Stimulated activated CD4-positive, alpha-beta T cell treated with anti-CD3 and anti-CD28 coated beads, TNF-alpha, amount 100 ng/mL, for 24 hours (primary cell): ENCODE measurements at places on chromosomes 7 and 10.

DNA sequence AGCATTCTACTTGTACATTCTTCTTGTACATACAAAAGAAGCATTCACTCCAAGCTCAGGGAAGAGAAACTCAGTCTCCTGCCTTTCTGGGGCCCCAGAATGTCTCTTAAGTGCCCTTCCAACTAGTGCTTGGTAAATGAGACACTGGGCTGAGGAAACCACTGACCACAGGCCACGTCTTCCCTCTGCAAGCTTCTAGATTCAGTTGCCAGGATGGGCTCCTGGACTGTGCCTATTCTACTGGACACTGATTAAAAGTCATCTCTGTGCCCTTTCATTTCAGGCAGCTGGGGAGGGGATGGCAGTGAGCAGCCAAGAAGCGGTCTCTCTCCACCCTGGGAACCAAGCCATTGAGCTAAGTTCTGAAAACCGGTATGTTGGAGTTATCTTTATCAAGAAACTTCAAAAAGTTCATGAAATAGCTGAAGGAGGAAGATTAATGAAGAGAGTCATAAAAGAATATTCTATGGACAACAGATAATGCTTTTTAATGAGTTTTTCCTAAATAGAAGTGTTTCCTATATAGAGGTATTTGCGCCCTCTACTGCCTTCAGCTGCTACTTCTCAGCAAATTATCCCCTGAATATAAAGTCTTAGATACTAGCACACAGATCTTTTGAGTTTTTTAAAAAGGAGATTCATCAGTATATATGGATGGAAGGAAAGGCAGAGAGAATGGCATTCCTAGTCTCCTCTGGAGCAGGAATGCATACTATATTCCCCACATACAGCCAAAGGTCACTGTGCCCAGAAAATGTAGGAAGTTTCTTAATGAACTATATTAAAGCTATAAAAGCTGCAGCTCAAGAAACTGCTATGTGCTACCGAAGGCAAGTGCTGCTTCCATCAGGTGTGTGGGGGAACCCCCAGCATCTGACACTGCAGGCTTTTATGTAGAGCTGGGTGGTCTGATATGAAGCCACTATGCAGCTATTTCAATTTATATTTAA, 8.4 kb upstream of the IFIT1B start:
- no peak for DNase-seq

- DNase-seq, result no peak
Measured at GRCh38 chr7:32586291-32587221, 91.3 kb downstream of the AVL9 start.

DNA sequence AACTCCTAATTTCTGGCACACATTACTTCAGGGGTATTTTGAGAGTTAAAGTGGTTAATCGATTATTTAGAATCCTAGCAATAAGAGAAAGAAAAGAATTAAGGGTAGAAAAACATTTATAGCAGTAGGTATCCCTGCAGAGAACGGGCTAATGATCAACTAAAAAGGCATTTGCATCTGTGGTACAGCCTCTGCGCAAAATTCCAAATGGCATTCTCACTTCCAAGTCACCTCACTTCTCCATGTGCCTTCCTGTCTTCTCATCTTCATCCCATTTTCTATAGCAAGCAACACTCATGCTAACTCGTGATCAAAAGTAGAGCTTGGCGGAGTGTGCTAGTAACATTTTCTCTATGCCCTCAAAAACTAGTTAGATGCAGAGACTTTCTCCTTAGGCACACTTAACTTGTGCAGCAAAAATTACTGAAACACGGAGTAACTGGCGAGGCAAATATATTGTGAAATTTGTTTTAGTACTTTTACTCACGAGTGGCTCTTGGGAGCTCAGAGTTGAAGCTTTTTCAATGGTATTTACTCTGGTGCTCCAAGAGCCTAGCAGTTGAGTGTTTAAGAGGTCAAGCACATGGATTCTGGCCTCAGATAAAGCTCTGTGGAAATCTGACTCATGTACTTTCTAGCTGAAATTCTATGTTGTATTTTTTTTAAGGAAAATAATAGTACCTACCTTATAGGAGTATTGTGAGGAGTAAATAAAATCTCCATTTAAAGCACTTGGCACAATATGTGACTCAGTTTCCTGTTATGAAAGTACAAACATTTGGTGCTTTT, 65.1 kb downstream of the MET start:
- no peak for DNase-seq

DNA sequence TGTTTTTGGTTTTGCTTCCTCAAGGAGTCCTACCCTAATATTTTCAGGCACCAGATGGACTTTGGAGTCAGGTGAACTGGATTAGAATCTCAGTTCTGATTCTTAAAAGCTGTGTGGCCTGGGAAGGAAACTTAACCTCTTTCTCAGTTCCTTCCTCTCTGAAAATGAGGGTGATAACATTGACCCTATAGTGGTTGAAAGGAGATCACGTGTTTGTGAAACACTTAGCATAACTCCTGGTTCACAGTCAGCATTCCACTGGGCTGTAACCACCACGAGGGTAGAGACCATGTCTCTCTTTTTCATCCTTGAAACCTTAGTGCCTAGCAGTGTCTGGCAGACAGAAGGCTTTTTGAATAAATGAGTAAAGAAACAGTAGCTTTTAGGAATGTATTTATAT, 16.7 kb downstream of the LSMEM1 start:
- no peak for DNase-seq

- no peak for DNase-seq
Measured at GRCh38 chr10:34135515-34135914, 679.6 kb downstream of the PARD3 start.

DNA sequence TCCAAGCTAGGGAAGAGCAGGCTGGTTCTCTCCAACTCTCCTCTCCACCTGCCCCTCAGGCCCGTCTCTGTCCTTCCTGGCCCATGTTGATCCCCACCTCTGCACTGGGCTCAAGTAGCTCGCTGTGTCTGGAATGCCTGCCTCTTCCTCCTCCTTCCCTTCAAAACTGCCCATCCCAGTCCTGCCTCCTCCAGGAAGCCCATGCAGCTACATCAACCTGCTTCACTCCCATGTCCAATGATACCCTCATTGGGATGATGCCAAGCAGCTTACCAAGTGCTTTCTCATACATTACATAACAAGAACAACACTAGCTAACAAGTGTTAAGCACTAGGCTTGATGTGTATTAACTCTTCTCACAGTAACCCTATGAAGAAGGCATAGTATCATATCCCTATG, 8.2 kb downstream of the ASB10 start:
- no peak for DNase-seq

- DNase-seq, result no peak
Measured at GRCh38 chr7:102080434-102081243, 206.0 kb upstream of the SH2B2 start.

DNA sequence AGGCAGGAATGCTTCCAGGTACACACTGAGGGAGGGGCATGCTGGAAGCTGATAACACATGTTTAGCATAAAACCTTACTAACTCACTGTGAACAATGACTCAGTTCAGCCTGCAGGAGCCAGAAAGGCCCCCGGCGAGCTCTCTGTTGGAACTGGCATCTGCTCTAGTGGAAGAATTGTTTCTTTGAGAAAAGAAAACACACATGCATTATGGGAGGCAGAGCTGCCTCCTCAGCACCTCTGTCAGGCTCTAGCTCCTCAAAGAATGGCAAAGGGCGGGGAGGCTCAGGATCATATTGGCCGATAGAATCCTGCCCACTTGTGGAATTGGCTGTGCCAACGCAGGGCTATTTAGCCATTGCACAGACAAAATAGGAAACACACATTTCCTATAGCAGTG, 338.3 kb downstream of the CXCL12 start:
- DNase-seq, result no peak

DNA sequence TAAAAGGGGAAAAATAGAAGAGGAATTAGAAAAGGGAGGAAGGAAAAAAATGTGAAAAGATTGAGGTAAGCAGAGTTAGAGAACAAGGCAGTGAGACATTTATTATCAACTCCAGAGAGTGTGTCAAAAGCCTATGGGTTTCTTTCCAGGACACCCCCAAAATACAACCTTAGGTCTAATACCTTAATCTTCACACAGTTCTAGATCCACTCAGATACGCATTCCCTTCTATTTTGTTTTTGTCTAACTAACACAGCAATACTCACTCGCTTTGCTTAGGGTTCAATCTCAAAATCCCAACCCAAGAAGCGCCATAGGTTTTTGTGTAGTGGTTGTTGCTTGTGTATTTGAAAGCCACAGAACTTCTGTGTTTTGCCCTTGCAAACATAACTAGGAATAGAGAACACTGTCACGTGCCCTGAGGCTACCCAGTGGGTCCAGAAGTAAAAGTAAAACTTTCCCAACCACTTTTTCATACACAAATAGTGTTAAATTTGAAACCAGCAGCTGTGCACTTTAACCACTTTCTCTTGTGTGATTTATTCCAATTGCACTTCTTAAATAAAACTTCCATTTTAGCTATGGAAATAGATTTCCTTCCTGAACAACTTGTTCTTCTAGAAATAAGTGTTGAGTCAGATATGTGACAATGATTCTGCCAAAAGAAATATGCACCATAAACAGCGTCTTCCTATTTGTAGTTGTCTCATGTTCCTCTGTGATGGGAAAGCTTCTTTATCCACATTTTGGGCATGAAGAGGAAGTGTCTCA, 414.7 kb upstream of the GHITM start:
- no peak for DNase-seq

DNA sequence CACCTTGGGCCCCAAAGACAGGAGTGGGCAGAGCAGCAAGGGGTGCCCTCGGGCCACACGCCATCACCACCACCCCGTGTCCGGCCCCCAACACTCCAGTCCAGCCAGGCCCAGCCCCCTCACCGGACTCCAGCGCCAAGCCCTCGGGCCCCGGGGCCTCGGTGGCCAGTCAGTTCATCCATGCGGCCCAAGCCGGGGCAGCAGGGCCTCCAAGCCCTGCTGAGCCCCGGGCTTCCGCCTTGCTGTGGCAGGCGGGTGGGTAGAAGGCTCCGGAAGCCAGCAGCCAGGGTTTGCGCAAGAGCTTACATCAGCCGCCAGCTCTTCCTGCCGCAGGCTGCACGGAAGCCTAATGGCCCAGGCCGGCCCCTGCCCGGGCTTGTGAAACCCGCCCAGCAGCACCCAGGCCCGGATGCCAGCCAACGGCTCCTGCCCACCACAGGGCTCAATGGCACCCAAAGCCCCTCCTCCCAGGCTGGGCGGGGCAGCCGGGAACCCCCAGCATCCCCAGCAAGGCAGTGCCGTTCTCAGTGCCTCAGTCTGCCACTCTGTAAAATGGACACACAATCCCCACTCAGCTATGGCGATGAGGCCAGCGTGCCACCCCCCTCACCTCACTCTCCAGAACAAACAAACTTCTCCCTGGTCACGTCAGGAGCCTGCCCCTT, 26.5 kb downstream of the TNRC18 start:
- DNase-seq, result peak; percentile 67

DNA sequence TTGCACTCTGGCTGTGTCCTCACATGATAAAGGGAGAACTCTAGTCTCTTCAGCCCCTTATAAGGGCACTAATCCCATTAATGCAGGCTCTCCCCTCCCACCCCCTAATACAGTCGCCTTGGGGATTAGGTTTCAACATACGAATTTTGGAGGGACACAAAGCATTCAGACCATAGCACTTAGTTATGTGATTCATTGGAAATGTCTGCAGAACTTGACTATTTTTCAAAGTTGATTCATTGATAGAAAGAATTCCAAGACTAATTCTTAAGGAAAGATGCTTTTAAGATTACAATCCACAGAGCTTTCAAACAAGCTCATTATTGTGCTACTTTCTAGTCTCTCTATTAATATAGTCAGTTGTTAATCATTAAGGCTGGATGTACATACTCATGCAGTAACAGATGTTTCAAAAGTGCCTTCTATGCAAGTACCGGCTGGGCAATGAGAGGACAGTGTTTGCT, 85.3 kb upstream of the RPA3 start:
- no peak for DNase-seq

GRCh38 chr7:148020679-148021078, 569.9 kb upstream of the C7orf33 start:
- DNase-seq, result no peak

DNA sequence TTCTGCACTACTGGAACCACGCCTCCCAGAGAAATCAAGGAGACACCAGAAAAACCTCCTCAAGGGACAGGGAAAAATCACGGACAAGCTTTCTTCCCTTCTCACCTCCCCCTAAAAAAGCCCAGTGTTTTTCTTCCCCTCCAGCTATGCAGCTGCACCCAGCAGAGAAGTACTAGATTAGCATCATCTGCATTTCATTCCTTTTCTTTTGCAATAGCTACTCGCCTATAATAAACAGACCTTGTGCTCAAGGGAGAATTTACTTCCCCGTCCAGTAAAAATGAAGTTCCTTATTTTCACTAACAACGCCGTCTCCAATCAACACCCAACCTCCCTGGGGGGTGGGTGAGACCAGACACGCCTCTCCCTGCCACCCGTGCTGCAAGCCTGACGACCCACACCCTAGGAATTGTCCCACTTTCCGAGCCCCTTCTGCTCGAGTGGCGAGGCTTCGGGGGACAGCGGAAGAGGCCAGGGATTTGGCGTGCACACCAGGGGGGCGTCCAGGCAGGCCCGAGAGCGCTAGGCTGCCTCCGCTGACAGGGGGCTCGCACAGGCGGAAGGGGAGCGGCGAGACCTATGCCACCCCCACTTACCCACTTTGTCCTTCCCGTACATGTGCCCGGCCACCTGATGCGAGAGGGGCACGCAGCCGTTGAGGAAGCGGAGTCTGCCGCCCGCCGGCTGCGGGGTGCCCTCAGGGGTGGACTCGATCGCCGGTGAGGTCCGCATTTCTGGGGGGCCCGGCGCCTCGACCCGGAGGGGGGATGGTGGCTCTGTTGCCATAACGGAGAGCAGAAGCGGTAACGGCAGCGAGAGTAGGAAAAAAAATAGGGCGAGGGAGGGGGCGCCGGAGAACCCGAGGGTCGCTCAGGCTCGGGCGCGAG, 625 bp downstream of the IPMK start:
- no peak for DNase-seq

GRCh38 chr10:30858499-30858898, 173.2 kb downstream of the ZNF438 start:
- no peak for DNase-seq

DNA sequence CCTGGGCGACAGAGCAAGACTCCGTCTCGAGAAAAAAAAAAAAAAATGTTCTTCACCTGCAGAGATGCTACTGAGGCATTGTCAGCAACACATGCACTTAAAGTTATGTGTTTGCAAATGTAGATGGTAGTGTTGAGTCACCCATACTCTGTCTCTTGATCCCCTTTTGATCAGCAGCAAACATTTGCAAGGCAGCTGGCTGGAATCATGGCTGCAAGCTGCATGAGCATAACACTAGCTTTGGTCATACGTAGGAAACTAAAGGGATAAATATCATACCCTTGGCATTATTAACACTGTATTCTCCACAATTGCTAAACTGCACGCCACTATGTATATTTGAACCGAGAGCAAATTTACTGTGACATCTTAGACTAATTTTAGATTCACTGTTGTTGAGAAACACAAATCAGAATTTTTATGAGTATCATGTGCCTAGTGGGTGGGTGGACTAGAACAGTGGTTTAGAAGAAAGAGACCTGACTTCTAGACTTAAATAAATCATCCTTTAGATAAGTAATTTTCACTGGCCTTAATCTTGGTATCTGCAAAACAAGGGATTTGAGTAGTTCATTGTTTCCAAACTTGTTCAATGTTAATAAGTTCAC, 229.3 kb upstream of the MEOX2 start:
- DNase-seq, result no peak
